ENCODE measurements at places on chromosomes 5 and 9. TPM values are rescaled to one million over a fixed set of nuclear protein-coding genes. Genes with fewer than 3 reads are reported as not detected.

The BTNL9 gene
- 1.0 TPM for total RNA-seq

The STPG3 gene
- total RNA-seq: not detected

The FAM169A gene
- 4.2 TPM for total RNA-seq

The CBY3 gene
- not detected for total RNA-seq

The CSF1R gene
- total RNA-seq: 0.35 TPM

The DIPK1B gene
- 6.2 TPM for total RNA-seq

Data from A549 treated with dexamethasone at 1 μM for 4 hours (cell line).